ENCODE measurements at places on chromosomes 3 and 15. TPM values are rescaled to one million over a fixed set of nuclear protein-coding genes. Genes with fewer than 3 reads are reported as not detected.
A peak's percentile ranks its signal among the peaks of the same experiment; 100 is the strongest.

Gene TUSC7
- polyA plus RNA-seq, result not detected

Gene CPB1
- not detected for polyA plus RNA-seq

Gene IL5RA
- 2.6 TPM for polyA plus RNA-seq

Gene CHRNB4
- polyA plus RNA-seq, result not detected

Gene IMPG2
- 0.21 TPM for polyA plus RNA-seq

DNA sequence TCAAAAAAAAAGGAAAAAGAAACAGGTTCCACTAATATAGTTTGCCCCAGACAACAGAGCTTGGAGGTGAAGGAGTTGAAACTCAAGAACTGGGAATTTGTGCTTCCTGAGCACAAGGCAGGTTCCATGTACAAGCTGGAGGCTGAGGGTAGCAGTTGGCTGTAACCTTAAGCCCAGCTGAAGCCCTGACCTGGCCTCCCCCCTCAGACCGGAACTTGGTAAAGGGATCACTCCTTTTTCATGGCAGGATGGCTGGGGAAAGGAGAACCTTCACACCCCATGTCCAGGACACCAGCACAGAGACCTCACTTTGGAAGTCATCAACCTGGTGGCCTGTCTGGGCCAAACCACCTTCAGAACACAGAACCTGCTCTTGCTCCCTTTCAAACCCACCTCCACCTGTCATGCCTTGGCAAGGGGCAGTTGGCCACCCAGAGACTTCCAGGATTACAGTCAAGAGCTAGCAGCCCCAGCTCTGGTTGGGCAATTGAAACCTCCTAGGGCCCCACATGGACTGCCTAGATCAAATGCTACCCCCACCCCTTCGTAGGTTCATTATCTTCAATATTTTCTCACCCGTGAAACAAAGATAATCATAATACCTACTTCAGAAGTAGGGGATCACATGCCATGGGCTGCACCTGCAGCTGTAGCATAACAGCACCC is 3.5 kb downstream of the RPL29 start:
- no peak for DNase-seq

DNA sequence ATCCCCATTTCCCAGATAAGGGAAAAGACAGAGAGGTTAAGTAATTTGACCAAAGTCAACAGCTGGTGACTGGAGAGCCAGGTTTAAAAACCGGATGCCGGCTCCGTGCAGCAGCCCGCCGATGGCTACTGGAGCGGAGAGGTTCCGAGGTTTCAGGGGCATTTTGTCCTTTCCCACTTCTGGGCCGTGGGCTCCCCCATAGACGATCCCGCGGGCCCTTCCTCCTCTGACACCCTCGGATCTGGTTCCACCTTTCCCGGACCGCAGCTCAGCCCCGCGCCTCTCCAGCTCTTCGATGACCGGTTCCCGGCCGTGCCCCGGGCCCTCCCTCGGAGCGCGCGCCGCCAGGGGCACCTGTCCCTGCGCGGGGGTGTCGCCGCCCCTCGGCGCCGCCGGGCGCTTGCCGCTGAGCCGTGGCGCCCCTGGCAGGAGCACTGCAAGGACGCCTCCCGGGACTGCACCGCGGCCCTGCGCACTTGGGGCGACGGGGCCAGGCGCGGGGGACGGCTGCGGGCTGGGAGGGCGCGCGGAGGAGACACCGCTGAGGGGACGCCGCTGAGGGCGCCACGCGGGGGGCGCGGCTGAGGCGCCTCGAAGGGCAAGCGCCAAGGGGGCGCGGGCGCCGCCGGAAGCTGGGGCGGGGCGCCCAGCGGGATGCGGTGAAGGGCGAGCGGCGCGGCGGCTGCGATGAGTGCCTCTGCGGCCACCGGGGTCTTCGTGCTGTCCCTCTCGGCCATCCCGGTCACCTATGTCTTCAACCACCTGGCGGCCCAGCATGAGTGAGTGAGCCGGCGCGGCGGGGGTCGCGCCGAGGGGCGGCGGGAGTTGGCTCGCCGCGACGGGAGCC is at the start of gene TM6SF1:
TM6SF1 (plus strand) TSS at position 652 of the 847 bp plus-strand sequence; CDS start at position 688, 36 bp downstream.
- DNase-seq, result peak; percentile 51

- DNase-seq, result peak; percentile 12
Observed at GRCh38 chr3:160402221-160403027, 3.0 kb downstream of the SMC4 start.

- DNase-seq, result no peak
Observed at GRCh38 chr3:134486577-134487041, 752 bp downstream of the CEP63 start.

DNA sequence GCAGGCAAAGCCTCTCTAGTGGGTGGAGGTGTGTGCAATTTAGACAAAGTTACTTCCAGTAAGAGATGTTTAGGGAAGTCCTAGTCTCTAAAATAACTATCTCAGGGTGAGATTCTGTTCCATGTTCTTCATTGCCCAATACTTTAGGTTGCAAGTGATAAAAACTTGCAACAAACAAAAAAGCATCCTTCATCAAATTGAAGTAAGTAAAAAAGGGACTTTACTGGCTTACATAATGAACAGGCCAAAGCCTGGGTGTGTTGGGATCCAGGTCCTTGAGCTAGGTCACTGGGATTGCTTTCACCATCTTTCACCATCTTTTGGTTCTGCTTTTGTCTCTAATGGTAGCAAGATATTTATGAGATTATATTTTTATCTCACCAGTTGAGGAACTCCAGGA is 38.3 kb downstream of the CX3CR1 start:
- no peak for DNase-seq

DNA sequence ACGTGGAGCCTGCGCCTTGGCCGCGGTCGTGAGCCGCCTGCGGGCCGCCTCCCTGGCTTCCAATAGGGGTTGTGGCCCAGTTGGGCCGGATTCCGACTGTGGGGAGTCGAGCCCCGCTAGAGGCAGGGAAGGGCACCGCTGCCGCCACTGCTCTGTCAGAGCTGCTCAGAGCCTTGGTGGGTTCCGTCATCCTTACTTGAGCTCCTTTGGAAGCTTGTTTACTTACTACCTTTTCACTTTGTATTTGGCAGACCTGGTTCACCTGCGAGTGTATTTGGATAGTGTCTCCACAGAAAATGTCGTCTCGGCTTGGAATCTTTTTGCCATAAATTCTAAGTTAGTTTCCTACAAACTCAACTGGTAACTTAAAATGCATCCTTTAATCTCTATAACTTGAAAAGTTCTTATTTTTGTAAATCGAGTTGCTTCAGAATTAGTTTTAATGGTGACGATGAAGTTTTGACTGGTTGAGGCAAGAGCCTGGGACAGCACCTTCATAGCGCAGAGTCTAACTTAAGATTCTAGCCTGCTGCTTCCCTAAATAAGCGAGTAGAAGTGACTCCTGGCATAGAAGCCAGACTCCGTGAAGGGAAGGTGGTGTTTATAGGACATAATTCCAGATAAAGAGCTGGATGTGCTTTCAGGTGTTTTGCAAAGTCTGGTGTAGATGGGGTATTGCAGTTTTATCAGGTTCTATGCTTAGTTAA is 800 bp downstream of the DAG1 start:
- no peak for DNase-seq

GRCh38 chr15:43977072-43977884 is 150.5 kb downstream of the WDR76 start:
- no peak for DNase-seq

GRCh38 chr3:147843331-147843730 is 434.2 kb downstream of the ZIC1 start:
- no peak for DNase-seq

- DNase-seq, result peak; percentile 43
Observed at GRCh38 chr3:188385295-188385694, 231.3 kb downstream of the LPP start.

- no peak for DNase-seq
Observed at GRCh38 chr3:170992854-170993253, 33.7 kb downstream of the SLC2A2 start.

GRCh38 chr15:82845686-82846085 is 36.3 kb downstream of the WHAMM start:
- DNase-seq, result no peak

DNA sequence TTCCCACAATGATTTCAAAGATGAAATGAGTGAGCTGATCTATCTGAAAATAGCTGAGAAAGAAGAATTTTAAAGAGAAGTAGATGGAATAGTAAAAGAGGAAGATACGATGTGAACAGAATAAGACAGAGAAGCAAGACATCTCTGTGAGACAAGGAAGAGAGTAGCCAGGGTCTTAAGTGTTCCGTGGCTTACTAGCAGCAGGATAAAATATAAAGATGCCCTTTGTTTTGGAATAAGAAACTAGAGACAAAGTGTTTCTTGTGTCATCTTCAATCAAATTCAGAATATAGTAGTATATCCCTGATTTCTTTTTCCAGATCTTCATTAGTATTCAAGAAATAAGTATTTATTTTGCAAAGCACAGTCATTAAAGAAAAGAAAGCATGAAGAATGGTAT is 281.0 kb upstream of the NECTIN3 start:
- DNase-seq, result no peak

- no peak for DNase-seq
Observed at GRCh38 chr15:67590191-67590590, 47.7 kb downstream of the MAP2K5 start.

Data from B cell (primary cell).